NCI-H524 treated with DMSO at 0.1 percent for 48 hours (cell line): ENCODE measurements at places on chromosomes 12 and 14.

DNA sequence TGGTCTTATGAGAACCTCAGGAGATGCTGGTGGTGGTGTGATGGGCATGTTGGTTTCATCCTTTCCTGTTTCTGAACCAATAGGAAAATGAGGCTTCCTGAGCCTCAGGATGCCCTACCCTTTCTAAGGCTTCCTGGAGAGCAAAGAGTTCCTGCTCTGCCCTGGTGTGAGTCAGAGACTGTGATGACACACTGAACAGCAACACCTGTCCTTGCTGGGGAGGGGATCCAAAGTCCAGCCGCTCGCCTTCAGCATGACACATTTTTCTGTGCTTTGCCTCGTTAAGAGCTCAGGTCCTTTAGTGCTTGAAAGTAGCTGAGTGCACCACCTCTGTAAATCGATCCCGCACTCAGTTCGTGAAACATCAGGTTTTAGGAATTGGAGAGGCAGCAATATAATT, 116.0 kb downstream of the CACNA1C start:
- DNase-seq, result no peak

DNA sequence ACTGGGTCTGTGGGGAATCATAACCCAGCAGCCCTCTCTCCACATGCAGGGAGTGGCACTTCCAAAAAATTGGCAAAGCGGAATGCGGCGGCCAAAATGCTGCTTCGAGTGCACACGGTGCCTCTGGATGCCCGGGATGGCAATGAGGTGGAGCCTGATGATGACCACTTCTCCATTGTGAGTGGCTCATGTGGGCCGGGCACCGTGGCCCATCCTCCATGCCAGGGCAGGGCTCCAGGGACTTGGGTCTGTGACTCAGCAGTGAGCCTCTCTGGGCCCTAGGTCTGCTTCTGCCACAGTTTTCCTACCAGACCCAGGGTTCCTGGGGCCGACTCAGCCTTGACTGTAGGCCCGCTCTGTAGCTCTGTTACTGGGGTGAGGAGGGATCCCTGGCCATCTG, 2.2 kb downstream of the NPFF start:
- DNase-seq, result no peak

DNA sequence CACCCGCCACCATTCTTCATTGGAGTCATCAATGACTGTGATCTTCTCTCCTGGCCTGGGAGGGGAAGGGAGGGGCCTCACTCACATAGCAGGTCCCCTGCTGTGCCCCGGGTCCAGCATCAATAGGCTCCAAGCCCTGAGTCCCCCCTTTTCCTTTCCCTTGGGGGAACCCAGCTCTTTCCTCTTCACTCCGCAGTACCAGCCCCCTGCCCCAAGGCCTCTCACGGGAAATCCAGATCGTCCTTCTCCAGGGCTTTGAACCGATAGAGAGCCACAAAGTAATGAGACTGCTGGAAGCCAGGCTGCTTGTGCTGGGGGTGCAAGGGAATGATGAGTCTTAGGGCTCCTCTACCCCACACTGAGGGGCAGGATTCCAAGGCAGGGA, 6.7 kb downstream of the STAC3 start:
- no peak for DNase-seq

GRCh38 chr12:76694369-76694768, 69.5 kb upstream of the ZDHHC17 start:
- DNase-seq, result no peak
